Activated naive CD4-positive, alpha-beta T cell treated with Interleukin-2 at 50 U/mL for 16 hours (primary cell): ENCODE measurements at places on chromosomes 1 and 21.

DNA sequence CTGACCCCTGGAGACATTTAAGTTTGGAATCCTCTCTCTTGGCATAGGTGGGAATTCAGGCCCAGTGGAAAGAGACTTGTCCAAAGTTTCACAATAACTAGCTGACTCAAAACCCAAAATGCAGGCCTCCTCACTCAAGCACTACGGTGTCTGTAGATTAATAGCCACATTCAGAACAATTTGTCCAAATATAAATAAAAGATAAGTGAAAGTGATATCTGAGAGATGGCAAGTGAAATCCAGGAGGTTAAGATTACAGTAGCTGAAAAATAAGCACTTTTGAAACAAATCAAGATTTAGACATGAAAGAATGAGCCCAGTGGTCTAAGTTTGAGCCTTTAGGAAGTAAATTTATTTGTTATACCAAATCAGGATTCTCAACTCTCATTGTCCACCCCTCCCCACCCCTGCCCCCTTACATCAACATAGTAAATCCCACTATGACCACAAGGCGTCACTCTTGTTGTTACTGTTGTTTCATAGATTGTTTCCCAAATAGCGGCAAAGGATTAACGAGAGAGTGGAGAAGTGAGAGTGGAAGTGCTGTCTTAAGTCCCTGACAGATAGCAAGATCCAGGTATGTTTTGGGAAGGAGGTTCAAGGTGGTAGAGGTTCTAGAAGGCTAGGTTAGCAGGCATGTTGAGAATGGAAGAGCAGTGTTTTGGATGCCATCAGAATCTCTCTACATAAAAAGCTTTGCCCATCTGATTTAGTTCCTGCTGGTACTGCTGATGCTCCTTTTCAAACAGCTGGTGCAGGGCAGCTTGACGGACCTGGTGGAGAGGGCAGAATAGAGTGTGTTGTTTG is 7.1 kb upstream of the TPM3 start:
- DNase-seq: no peak

DNA sequence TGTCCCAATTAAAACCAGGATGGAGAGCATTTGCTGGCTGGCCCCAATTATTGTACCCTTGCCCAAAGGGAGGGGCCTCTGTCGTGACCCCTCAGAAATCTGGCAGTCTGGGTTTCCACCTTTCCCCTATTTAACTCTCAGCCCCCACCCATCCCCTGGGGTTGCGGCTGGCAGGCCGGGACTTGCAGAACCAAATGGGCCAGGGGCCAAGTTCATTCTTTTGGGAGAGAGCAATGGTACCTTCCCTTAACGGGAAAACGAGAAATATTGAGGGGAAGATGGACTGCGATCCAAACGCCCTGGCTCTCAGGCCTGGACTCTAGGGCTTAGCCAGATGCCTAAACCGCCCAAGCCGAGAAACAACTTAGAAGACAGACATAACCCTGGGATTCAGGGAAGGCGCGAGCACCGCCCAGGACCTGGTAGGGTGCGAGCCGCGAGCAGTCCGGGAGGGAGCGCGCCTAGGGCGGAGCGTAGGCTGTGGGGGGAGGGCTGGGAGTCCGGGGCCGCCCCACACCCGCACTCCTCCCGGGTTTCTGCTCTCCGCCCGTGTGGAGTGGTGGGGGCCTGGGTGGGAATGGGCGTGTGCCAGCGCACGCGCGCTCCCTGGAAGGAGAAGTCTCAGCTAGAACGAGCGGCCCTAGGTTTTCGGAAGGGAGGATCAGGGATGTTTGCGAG is at the start of gene SLC27A3:
TSS of gene SLC27A3 (plus strand) at position 628 of the 678 bp plus-strand sequence. CDS start 91 bp downstream, outside the sequence.
- DNase-seq: no peak

DNA sequence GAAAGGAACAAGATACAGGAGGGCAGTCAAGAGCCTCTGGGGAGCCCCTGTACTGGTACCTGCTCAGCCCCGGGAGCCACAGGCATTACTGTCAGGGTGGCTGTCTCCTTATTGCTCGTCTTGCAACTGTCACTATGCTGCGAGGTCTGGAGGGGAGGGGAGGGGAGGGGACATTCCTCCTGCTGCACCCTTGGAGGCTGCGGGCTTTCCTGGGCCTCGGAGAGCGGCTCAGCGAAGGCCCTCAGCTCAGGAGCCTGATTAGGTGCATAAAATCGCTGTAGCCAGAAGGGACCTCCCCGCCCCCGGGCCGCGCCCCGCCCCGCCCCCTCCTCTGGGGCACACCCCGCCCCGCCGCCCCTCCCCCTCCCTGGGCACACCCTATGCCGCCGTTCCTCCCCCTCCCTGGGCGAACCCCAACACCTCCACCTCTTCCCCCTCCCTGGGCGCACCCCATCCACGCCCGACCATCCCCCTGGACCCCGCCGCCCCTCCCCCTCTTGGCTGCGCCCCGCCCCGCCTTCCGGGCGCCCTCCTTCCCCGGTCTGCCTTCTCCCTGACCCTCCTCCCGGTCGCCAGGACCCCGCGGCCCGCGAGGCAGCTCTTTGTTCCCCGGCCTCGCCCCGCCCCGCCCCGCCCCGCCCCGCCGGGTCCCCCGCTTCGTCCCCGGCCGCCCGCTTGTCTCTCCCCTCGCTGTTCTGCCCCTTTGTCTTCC is 35.5 kb downstream of the CACHD1 start:
- DNase-seq: peak; percentile 3

GRCh38 chr1:50417946-50418599 is 5.2 kb downstream of the DMRTA2 start:
- no peak for DNase-seq

GRCh38 chr1:195733408-195733807 is 874.8 kb downstream of the KCNT2 start:
- DNase-seq: no peak

GRCh38 chr1:96513136-96513535 is 208.4 kb upstream of the PTBP2 start:
- DNase-seq: no peak

DNA sequence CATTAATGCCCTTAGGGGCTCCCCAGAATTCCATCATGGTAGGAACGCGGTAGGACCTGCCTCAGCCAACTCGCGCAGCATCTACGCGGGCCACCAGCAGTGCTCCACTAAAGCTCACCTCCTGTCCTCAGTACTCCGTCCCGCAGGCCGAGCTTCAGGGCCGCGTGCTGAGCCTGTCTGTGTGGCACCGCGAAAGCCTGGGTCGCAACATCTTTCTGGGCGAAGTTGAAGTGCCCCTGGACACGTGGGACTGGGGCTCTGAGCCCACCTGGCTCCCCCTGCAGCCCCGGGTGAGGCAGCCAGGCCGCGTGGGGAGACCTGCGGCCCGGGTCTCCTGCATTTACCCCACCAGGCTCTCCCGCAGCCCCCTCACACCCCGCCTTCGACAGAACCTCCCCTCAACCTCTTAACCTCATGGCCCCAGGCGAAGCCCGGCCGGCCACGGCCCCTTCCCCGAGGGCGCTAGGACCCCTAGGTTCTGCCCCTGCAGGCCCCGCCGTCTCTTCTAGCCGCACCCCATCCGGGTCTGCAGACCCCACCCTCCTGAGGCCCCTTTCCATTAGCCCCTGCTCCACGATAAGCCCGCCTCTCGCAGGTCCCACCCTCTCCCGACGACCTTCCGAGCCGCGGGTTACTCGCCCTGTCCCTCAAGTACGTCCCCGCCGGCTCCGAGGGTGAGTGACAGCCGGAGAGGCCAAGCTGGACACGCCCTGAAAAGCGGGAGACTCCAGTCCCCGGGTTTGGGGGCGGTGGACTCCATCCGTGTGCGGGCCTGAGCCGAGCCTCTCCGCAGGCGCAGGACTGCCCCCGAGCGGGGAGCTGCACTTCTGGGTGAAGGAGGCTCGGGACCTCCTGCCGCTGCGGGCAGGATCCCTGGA is 9.1 kb downstream of the SYTL1 start:
- no peak for DNase-seq
